ENCODE measurements at places on chromosomes 6 and 20. TPM values are rescaled to one million over a fixed set of nuclear protein-coding genes. Genes with fewer than 3 reads are reported as not detected.
A peak's percentile ranks its signal among the peaks of the same experiment; 100 is the strongest.

GRCh38 chr20:61436283-61436666 is 184.2 kb downstream of the CDH4 start:
- peaks cover 2% of the 10 kb centered on the region for H3K27me3 ChIP-seq
- no peaks in the 10 kb centered on the region for H3K36me3 ChIP-seq
- H3K27ac ChIP-seq, result no peak overlapping the region
- no peak for DNase-seq

- H3K4me3 ChIP-seq, result no peak overlapping the region
- no peaks in the 10 kb centered on the region for H3K4me1 ChIP-seq
- H3K27ac ChIP-seq, result no peak overlapping the region
- peaks cover 1% of the 10 kb centered on the region for H3K36me3 ChIP-seq
Observed at GRCh38 chr6:170436209-170436809, 116.8 kb downstream of the PSMB1 start.

GRCh38 chr6:2755456-2755855 is 4.7 kb upstream of the MYLK4 start:
- no peak overlapping the region for H3K4me3 ChIP-seq
- DNase-seq, result no peak
- H3K36me3 ChIP-seq, result no peaks in the 10 kb centered on the region
- H3K4me1 ChIP-seq, result peaks cover under 1% of the 10 kb centered on the region
- no peak overlapping the region for H3K27ac ChIP-seq

GRCh38 chr6:79928478-79928998 is 18.8 kb downstream of the ELOVL4 start:
- H3K36me3 ChIP-seq, result no peaks in the 10 kb centered on the region
- no peak overlapping the region for H3K4me3 ChIP-seq
- DNase-seq, result no peak
- H3K27ac ChIP-seq, result no peak overlapping the region
- H3K4me1 ChIP-seq, result peaks cover 6% of the 10 kb centered on the region
- peaks cover 5% of the 10 kb centered on the region for H3K27me3 ChIP-seq

PAK1IP1 gene
- total RNA-seq, result 37.4 TPM

DYNLT2 gene
- total RNA-seq, result 2.2 TPM

DNA sequence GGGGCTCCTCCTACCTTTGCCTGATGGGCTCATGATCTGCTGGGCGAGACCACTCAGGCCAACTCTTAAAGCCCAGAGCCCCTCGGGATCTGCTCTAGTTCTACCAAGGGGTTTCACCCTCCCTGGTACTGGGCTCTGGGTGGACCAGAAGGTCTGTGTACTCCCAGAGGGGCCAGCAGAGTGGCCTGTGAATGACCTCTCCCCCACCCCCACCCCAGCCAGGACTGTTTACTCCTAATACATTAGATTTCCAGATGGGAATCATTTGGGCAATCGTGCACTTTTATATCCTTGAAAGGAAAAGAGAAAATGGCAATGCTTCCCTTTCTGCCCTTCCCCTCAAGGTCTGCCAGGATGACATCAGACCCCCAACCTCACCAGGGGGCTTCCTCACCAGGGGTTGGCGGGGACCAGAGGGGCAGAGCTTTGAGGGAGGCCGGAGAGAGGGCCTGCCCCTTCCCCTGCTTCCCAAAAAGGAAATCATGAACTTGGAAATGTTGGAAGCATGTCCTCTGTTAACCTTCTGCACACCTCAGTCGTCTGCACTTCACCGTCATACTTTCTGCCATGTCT is 37.1 kb upstream of the PMEPA1 start:
- H3K36me3 ChIP-seq, result no peaks in the 10 kb centered on the region
- H3K4me3 ChIP-seq, result no peak overlapping the region
- H3K4me1 ChIP-seq, result peaks cover 12% of the 10 kb centered on the region

- H3K4me3 ChIP-seq, result no peak overlapping the region
- no peak for DNase-seq
- H3K27ac ChIP-seq, result no peak overlapping the region
- no peaks in the 10 kb centered on the region for H3K27me3 ChIP-seq
- H3K36me3 ChIP-seq, result no peaks in the 10 kb centered on the region
Observed at GRCh38 chr6:128018821-128019220, 118.0 kb upstream of the THEMIS start.

- H3K27me3 ChIP-seq, result peaks cover 4% of the 10 kb centered on the region
- H3K36me3 ChIP-seq, result peaks cover 6% of the 10 kb centered on the region
- H3K4me3 ChIP-seq, result peak overlapping the region; percentile 98
- H3K4me1 ChIP-seq, result peaks cover 41% of the 10 kb centered on the region
- H3K27ac ChIP-seq, result peak overlapping the region; percentile 99
Observed at GRCh38 chr6:152301765-152302568, 335.2 kb downstream of the SYNE1 start.

DNA sequence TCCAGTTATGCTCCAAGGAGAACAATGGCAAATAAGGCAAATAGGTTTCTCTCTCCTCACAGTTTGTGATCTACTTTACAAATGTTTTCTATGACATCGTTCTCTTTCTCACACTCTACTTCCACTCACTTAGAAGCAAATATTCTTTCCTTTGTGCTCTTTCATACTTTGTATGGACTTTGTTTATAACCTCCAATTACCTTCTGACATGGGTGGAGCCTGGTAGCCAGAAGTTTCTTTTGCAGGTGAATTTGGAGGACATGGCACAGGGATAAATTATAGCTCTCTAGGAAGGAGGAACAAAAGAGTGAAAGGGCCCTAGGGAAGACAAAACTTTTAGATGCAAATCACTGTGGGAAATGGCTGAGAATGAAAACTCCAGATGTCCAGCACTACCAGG is 69.3 kb downstream of the OPN5 start:
- no peaks in the 10 kb centered on the region for H3K4me1 ChIP-seq
- no peak for DNase-seq
- H3K27ac ChIP-seq, result no peak overlapping the region
- peaks cover 2% of the 10 kb centered on the region for H3K27me3 ChIP-seq
- no peaks in the 10 kb centered on the region for H3K36me3 ChIP-seq
